ENCODE measurements at places on chromosomes 13 and 19.

GRCh38 chr13:27953676-27954405 lies 15.3 kb downstream of the CDX2 start:
- DNase-seq = peak; percentile 41

GRCh38 chr13:76023652-76024051 lies 387.5 kb downstream of the LMO7 start:
- DNase-seq = no peak

GRCh38 chr13:99015606-99016490 lies 38.0 kb upstream of the DOCK9 start:
- no peak for DNase-seq

GRCh38 chr19:38224014-38224862 lies at the start of gene DPF1:
Gene DPF1 (minus strand): TSS chr19:38224222. CDS start chr19:38224142, 80 bp downstream.
- peak; percentile 16 for DNase-seq

DNA sequence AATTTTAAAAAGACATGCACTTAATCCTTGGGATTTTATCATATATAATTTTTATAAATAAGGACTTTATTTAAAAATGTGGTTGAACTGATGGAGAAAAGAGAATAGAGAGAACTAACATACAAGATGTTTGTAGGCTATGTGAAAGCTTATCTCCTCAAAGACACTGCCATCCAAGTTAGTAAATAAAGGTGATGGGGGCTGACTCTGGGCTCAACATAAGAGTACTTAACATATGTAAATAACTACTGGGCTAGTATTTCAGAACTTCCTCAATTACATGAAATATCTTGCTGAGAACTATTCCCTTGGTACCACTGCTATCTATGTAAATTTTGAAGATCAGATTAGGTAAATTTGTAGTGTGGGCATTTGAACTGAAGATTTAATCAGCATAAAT lies 1017.3 kb upstream of the PCDH20 start:
- no peak for DNase-seq

GRCh38 chr13:37383856-37384370 lies 214.7 kb downstream of the POSTN start:
- no peak for DNase-seq

- DNase-seq = no peak
Measured at GRCh38 chr19:48186541-48186991, 16.1 kb downstream of the ZSWIM9 start.

- no peak for DNase-seq
Measured at GRCh38 chr13:69579351-69579750, 528.3 kb upstream of the ATXN8OS start.

Measured in GOT3 (cell line).